Esophagus squamous epithelium (tissue), 5 donors: ENCODE measurements at places on chromosomes 12 and 14. TPM values are rescaled to one million over a fixed set of nuclear protein-coding genes. Genes with fewer than 3 reads are reported as not detected.

DNA sequence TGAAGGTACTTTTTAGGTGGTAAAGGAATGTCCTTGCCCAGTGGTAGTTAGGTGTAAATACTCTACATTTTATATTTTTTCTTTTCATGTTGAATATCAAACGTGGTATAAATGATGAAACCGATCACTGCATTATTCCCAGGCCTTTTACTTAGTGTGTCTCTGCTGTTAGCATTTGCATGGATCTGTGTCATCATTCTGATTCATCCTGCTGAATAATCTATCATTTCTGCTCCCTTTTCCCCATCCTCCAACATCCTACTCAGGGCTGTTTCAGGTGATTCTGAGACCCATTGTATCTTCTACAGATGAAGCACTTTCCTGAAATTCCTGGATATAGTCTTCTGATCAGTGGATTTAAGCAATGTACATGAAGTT lies 61.0 kb upstream of the PTHLH start:
- DNase-seq: no peak
- H3K36me3 ChIP-seq: no peaks in the 10 kb centered on the region

GRCh38 chr14:69990323-69990722 lies 111.1 kb downstream of the SMOC1 start:
- peaks cover 51% of the 10 kb centered on the region for H3K27me3 ChIP-seq
- DNase-seq: no peak
- no peaks in the 10 kb centered on the region for H3K4me1 ChIP-seq

DNA sequence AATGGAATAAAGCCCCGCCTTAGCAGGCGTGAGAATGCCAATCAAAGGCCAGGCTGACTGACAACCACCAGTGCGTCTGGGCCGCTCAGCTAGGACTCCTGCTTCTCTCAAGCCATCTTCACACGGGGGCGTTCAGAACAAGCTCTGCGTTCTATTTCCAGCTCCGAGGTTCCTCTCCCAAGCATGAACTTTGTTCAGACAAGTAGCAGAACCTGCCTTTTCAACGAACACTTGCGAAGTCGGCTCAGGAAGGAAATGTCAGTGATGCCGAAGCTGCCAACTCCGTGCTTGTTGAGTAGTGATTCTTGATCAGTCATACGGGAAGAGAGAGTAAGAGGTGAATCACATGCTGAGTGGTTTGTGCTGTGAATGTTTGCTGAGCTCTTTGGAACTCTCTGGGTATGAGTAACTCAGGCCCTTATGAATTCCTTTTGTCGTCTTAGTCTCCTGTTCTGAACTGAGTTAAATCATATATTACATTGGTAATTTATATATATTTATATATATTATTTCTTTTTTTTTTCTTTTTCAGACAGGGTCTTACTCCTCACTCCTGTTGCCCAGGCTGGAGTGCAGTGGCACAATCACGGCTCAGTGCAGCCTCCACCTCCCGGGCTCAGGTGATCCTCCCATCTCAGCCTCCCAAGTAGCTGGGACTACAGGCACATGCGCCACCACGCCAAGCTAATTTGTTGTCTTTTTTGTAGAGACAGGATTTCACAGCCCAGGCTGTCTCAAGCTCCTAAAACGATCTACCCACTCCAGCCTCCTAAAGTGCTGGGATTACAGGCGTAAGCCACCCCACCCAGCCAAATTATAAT lies 29.4 kb upstream of the BCL7A start:
- peaks cover 21% of the 10 kb centered on the region for H3K4me1 ChIP-seq
- H3K4me3 ChIP-seq: no peak overlapping the region
- no peaks in the 10 kb centered on the region for H3K27me3 ChIP-seq
- no peak for DNase-seq
- H3K27ac ChIP-seq: peak overlapping the region; percentile 75

Gene CHGA
- total RNA-seq: not detected

Gene JDP2
- 41.8 TPM for total RNA-seq
